EH (cell line): ENCODE measurements at places on chromosomes 13 and 19.

DNA sequence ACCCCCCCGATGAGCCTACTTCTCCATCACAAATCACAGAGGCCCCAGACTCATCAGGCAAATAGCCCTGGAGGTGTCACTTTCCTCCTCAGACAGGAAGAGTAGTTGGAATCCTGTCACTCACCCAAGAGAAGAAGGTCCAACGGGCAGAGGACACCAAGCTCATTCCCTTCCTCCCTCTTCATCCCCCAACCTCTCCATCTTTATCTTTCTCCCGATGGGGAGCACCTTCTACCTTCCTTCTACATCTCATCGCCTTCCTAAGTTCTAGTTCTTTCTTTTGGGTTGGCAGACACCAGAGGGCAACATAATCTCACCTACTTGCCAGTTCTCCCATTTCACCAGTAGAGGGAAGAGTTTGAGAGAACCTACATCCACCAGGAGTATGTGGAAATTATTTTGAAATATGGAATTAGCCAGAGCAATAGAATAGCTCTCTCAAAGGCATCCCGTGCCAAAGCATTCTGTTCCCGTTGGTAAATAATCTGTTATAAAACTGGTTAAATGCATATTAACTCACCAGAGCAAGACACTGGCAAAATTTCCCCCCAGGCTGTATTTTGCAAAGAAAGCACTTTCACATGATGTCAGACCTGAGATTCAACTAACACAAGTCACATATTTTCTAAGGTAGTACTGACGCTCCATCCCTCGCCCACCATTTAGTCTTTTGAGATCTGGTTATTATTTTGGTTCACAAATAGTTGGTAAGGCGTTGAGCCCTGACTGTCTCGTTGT lies 55.0 kb downstream of the ZIC5 start:
- peak; percentile 70 for DNase-seq

- DNase-seq, result no peak
Observed at GRCh38 chr19:39083983-39084731, at the start of gene ACP7. TSS of gene ACP7 (plus strand) at chr19:39084368. CDS start at chr19:39085270, 902 bp downstream.

DNA sequence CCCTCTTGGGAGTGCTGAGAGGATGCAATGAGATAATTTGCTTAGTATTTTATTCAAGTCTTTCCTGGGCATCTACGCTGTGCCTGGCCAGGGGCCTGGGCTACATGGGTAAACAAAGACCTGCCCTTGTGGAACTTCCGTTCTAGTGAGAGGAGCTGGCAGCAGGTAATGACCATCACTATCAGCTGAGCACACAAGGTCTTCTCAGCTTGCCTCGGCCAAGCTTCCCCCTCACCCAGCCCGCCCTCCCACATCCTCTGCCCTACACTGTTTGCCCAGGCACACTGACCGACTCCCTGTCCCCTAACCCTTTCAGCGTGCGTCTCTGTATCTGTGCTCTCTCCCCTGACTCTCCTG lies 8.6 kb upstream of the FKRP start:
- DNase-seq, result no peak

GRCh38 chr19:29120466-29120865 lies 92.5 kb downstream of the UQCRFS1 start:
- no peak for DNase-seq

DNA sequence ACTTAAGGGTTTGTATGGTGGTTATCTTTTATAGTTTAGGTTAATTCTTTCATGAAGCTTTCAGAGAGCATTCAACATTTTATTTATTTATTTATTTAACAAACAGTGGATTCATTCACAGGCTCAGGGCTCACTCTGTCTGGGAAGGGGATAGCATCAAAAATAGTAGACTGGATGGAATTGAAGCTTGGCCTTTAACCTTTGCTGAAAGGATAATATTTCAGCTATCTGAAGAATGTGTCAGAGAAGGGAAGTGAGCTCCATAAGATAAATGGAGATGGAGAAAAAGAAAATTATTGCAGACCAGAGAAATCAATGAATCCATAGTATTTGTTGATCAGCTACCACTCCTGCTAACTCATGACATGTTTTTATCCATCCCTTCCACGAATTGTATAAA lies 305.6 kb downstream of the COG6 start:
- DNase-seq, result no peak

DNA sequence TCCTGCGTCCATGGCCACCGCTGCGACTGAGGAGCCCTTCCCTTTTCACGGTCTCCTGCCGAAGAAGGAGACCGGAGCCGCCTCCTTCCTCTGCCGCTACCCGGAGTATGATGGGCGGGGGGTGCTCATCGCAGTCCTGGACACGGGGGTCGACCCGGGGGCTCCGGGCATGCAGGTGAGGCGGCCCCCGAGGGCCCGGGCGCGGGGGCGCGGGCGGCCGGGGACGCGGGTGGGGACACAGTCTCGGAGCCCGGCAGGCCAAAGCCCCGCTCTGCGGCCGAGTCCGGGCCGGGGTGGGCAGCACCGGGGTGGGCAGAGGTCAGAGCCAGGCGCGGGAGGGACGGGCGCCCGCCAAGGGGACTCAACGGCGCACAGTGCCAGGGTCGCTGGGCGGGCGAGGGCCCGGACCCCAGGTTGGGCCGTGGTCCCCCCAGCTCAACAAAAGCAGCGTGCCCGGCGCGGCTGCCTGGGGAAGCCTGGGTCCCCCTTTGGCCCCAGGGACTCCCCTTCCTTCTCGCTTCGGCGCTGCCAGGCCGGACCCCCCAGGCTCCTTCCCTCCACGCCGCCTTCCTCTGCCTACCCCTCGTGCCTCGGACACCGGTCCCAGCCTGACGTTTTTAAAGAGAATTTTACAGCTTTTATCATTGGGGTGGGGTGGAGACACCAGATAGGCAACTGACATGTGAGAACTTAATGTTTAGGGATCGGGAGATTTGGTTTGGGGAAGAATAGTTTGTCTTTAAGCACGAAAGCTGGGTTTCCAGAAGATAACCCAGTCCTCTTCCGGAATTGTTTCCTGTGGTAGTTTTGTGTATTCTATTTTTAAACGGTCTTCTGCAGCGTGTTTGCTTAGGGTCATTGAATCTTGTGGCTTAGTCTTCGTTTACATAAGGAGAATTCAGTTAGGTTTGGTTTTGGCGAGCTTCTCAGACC lies 509 bp downstream of the TPP2 start:
- peak; percentile 52 for DNase-seq

DNA sequence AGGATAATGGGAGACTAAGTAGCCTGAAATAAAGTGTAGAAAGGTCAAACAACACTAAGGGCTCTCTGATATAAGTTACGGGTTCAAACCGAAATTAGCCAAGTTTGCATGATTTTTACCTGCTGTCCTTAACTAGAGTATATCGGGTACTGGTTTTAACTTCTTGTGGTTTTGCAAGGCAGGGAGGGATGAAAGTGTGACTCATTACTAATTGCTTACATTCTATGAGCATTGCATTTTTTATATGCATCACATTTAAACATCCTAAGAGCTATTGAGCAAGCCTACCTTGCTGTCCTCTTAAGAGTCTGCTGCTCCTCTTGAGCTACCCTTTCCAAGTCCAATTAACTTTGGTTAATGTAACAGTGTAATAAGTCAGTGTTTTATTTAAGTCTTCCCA lies 415.4 kb downstream of the SLITRK5 start:
- no peak for DNase-seq

GRCh38 chr19:8331263-8331845 lies 10.1 kb downstream of the RPS28 start:
- no peak for DNase-seq

GRCh38 chr19:31500197-31500830 lies 151.1 kb upstream of the TSHZ3 start:
- DNase-seq, result no peak

GRCh38 chr19:33698576-33699435 lies 77.1 kb downstream of the CHST8 start:
- no peak for DNase-seq

GRCh38 chr13:110699148-110700145 lies 6.5 kb downstream of the CARS2 start:
- no peak for DNase-seq

- no peak for DNase-seq
Observed at GRCh38 chr19:1601613-1602064, 3.6 kb downstream of the UQCR11 start.

GRCh38 chr13:71030784-71031183 lies 836.2 kb downstream of the DACH1 start:
- DNase-seq, result no peak

DNA sequence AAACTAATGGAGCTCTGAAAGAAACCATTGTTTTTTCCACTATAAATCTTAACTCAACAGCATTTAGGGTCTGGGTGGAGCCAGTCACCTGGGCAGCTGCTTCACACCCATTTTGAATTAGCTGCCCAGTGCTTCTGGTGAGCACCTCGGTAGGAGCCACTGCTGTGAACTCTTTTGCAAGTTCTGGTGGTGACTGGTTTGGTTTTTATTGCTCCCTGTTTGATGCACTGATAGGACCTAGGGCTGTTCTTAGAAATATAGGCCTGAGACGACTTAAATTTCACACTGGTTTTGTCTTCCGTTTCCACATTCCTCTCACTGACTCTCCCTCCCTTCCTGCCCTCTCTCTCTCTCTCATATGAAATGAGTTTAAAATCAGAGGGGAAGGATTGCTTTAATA lies 103.9 kb downstream of the GGACT start:
- no peak for DNase-seq

DNA sequence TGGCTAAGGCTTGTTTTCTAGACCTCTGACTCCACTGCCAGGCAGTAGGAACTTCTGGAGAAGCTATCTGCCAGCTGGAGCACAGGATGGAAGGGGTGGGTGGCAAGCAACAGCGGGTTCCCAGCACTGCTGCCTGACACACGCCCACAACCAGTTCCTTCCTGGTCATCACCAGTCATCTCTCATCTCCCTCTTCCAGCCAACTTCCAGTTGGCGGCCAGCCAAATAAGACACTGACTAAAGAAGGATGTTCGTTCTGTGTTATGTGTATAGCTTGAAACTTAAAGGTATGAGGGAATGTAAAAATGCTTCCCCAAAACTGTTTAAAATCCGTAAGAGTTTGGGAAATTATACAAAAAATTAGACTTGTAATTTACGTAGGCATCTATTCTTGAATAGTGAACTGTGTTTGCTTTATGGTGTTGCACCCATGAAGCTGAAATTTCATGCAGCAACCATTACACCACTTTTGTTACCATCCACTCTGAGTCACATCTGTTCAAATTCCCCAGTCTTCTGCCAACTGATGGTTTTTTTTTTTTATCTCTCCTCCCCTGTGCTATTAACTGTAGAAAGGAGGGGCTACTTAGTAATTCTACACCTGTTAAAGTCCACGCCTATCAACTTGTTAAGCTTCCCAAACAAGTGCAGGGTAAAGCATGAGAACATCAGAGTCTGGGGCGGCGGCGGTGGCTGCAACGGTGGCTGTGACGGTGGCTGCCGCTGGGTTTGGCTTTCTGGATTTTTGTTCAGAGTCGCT lies 86.2 kb upstream of the FRY start:
- DNase-seq, result peak; percentile 87

GRCh38 chr19:13026462-13027370 lies 31.4 kb downstream of the NFIX start:
- DNase-seq, result peak; percentile 64

DNA sequence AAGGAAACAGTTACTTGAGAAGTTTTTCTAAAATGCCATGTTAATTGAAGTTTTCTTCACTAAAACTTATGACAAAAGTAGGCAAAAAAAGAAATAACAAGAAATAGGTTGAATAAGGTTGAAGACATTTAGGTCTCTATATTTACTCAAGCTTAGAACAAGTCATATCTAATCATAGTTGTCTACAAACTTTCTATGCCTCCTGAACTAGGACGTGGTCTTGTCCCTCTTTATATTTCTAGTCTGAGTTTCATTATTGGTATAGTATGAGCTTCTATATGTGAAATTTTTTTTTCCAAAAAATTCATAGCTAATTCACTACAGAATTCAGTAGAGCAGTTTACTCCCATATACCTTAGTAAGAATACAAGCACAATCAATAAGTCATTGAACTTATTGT lies 836.4 kb downstream of the SLITRK6 start:
- no peak for DNase-seq

DNA sequence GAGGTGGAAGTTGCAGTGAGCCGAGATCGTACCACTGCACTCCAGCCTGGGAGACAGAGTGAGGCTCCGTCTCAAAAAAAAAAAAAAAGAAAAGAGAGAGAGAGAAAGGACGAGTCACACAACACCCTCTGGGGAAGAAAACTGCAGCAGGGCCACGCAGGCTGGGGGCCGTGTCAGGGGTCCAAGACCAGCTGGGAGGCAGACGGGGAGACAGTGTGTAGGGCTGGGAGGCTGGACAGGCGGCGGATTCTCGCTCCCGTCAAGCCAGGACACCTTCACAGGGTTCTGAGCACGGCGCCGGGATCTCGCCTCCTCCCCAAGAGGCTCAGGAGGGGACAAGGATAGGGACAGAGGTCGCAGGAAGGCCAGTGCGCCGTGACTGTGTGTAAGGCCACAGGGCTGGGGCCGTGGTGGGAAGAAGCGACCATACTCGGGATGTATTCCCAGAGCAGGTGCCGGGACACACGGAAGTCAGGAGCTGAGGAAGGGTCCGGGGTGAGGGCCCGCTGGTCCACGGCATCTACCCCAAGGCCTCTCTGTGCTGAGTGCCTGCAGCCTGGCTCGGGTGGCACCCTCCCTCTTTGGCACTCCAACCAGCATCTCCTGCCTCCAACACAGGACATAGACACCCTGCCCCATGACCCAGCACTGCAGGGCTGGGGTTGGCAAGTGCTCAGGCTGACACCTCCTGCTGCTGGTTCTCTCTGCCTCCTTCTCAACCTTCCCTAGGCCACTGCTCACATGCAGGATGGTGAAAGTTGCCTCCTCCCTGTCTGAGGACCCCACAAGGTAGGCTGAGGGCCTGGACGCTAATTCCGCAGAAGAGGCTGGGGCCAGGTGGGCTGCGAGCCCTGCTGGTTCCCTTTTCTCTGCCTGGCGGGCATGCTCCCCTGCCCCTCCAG lies 21.2 kb downstream of the ZNF787 start:
- DNase-seq, result no peak

GRCh38 chr13:28220166-28220565 lies 81.8 kb downstream of the PAN3 start:
- peak; percentile 27 for DNase-seq
